ENCODE measurements at places on chromosomes 11 and 22.

GRCh38 chr11:111549196-111549868, 8.8 kb downstream of the LAYN start:
- peak; percentile 57 for DNase-seq

DNA sequence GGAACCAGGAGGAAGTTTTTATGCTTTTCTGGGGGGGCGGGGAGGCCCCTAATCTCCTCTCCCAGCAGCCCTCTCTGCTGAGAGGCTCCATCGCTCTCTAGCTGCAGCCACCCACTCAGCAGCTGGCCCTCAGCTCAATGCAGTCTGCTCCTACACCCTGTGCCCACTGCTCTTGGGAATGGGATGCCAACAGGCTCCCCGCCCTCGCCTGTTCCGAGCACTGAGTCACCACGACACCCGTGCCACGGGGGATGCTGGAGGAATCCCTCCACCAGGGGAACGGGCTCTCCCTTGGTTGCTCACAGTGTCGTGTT, 23.5 kb upstream of the SUSD2 start:
- no peak for DNase-seq

DNA sequence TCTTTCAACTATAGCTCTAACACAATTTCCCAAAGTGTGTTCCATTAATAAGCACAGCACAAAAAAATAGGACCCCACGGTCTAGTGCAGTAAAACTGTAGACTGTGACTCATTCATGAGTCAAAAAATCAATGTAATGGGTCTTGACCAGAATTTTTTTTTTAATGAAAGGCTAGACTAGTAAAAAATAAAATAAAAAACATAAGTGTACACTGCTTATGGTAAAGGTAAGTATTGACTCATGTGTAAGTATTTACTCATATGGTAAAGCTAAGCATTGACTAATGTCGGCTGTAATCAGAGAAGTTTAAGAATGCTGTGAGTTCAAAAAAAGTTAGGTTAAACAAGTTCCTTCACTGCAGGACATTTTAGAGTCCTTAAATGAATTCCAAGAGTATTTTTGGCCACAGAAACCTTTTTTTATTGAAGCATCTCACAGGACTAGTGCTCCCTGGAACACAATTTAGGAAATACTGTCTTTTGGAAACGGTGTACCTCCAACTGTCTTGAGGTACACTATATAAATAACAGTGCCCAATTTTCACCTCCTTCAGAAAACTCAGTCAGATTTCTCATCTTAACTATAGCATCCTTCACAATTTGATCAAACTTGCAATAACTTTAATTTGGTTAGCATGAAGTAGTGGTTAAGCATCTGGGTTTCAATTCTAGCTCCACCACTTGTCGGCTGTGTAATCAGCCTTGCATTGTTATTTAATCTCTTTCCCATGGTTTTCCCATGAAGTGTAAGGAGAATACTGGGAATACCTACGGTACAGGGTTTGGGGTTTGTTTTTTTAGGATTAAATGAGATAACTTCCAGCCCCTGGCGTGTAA, 2.1 kb downstream of the CCDC73 start:
- no peak for DNase-seq

DNA sequence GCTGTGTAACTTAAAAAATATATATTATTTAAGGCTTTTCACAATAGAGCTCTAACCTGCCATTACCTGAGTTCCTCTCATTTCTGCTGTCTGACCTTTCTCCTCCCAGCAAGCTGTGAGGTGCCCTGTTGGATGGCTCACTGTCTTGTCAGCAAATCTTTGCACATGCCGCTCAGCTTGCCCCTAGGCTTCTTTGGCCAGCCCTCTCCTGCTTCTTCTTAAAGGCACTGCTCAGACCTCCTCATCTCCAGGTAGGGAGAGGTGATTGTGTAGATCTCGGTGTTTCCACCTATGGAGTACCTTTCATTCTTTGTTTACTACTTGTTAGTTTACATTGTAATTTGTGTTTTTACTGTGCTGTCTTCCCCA, 96.5 kb downstream of the EXT2 start:
- no peak for DNase-seq

- no peak for DNase-seq
Observed at GRCh38 chr11:121435132-121435531, 17.0 kb upstream of the SORL1 start.

DNA sequence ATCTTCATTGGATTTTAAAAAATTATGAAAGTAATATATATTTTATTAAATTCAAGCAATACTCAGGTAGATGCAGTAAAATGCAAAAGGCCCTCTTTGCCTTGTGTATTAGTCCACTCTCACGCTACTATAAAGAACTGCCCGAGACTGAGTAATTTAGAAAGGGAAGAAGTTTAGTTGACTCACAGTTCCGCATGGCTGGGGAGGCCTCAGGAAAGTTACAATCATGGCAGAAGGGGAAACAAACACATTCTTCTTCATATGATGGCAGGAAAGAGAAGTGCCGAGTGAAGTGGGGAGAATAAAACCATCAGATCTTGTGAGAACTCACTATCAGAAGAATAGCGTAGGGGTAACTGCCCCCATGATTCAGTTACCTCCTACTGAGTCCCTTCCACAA, 130.8 kb downstream of the HIPK3 start:
- no peak for DNase-seq

GRCh38 chr11:78562398-78562797, 12.3 kb downstream of the NARS2 start:
- DNase-seq, result peak; percentile 81

GRCh38 chr11:58395581-58395980, 11.1 kb downstream of the OR5B3 start:
- DNase-seq, result peak; percentile 55

- DNase-seq, result peak; percentile 60
Observed at GRCh38 chr11:126751242-126751641, 249.3 kb downstream of the KIRREL3 start.

Data from fibroblast of skin of abdomen (primary cell).